ENCODE measurements at places on chromosomes 16 and 17.

DNA sequence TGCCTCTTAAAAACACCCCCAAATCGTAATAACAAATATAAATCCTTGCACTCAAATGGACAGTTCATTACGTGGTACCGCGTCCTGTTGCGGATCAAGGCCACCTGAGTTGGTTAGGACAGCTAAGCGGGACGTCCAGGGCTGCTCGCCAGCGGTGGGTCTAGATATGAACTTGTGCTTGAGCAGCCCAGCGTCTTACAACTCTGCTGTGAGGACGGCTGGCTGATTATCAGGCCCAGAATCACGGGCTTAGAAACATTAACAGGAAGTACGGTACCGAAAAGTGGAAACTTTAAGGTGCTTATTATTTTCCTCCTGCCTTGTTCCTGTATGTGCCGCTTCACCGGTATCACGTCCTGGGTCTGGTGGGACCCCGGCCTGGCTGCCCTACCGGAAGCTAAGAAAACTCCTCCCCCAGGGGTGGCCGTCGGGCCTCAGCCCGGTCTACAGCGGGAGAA is 832 bp upstream of the SRRM2 start:
- peak; percentile 33 for DNase-seq
- peak overlapping the region; percentile 2 for H3K4me3 ChIP-seq
- peaks cover 34% of the 10 kb centered on the region for H3K4me1 ChIP-seq
- peak overlapping the region; percentile 100 for H3K27ac ChIP-seq

- no peak overlapping the region for H3K27ac ChIP-seq
- H3K4me1 ChIP-seq, result peaks cover 10% of the 10 kb centered on the region
- no peak for DNase-seq
- no peaks in the 10 kb centered on the region for H3K36me3 ChIP-seq
Observed at GRCh38 chr16:57739756-57740422, 4.3 kb downstream of the KATNB1 start.

GRCh38 chr17:9242497-9242881 is 221.2 kb downstream of the NTN1 start:
- H3K27ac ChIP-seq, result peak overlapping the region; percentile 95
- DNase-seq, result no peak
- H3K27me3 ChIP-seq, result no peaks in the 10 kb centered on the region
- no peaks in the 10 kb centered on the region for H3K36me3 ChIP-seq
- no peak overlapping the region for H3K4me3 ChIP-seq
- peaks cover 22% of the 10 kb centered on the region for H3K4me1 ChIP-seq

DNA sequence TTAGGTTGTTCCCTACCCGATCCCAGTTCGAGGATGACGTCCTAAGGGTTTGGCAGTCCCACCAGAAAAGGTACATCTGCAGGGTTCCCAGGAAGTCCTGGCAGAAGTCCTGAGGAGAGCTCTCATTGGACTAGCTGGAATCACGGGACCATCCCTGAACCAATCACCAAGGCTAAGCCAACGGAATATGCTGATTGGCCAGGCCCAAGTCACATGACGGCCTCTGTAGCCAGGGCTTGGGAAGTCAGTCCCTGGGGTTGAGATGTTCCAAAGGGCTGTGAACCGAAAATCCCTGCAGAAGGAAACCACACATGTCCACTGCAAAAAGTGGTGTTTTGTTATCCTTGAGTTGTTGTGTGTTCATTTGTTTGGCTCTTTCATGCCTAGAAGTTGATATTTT is 68.2 kb upstream of the ZNF423 start:
- H3K27me3 ChIP-seq, result no peaks in the 10 kb centered on the region
- no peak overlapping the region for H3K4me3 ChIP-seq
- no peaks in the 10 kb centered on the region for H3K4me1 ChIP-seq
- H3K36me3 ChIP-seq, result no peaks in the 10 kb centered on the region
- no peak overlapping the region for H3K27ac ChIP-seq

- H3K4me1 ChIP-seq, result no peaks in the 10 kb centered on the region
- H3K36me3 ChIP-seq, result no peaks in the 10 kb centered on the region
- peaks cover 22% of the 10 kb centered on the region for H3K27me3 ChIP-seq
- H3K27ac ChIP-seq, result no peak overlapping the region
- H3K4me3 ChIP-seq, result no peak overlapping the region
Observed at GRCh38 chr16:89599902-89600301, 13.5 kb upstream of the DPEP1 start.

GRCh38 chr16:23668225-23668624 is 10.5 kb upstream of the PLK1 start:
- H3K4me1 ChIP-seq, result no peaks in the 10 kb centered on the region
- no peaks in the 10 kb centered on the region for H3K27me3 ChIP-seq
- peaks cover 52% of the 10 kb centered on the region for H3K36me3 ChIP-seq
- H3K27ac ChIP-seq, result no peak overlapping the region
- no peak for DNase-seq
